ENCODE measurements at places on chromosomes 3 and 15.

- no peak for DNase-seq
These were observed 156.7 kb downstream of the ANO10 start for GRCh38 chr3:43465109-43465508.

DNA sequence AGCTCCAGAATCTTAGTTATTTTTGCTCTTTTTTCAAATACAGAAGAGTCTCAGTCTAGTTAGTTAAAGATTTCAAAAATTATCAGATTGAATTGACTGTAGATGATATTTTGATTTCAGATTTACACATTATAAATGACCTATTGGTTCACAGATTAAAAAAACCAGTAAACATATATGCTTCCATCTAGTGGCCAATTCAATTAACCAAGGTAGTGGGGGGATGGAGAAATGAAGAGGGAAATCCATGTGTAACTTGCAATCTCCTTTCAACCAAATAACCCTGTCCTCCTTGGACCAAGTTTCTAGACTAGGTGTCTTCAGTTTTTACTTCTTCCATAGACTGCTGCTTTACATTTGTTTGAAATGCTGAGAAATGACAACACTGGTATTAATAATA, 789.8 kb downstream of the ROBO1 start:
- no peak for DNase-seq

DNA sequence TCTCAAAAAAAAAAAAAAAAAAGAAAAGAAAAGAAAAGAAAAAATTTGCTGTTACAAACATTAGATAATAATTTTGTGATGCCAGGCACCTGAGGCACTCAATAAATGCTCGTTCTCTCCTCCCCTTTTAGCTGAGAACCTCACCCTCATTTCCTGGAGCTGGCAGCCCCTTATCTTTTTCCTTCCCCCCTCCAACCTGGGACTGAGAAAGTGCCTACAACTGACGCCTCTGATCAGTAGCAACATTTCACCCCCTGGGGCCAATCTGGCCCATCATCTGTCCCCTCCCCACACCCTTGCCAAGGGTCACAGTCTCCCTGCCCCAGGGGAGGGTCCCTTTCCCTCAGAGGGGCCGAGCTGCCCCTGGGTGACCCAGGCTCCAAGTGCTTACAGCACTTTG, 12.6 kb upstream of the RNU6-1 start:
- no peak for DNase-seq

DNA sequence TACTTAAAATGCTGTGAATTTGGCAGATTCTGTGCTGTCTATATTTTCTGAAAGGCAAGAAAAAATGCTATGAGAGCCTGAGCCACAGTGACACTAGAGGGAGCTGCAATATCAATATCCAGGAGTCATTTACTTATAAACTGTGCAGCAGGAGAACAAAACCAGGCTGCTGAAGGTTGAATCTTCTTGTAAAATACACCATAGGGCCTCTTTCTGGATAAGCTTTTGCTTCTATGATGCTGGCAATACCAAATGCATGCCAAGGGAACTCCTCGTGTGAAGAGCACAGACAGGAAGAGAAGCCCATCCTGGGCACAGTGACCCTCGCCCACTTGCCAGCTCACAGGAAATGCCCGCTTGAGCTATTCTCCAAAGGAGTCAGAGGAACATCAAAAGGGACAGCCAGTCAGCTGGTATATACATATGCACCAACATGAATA, 48.0 kb upstream of the TSPAN3 start:
- peak; percentile 37 for DNase-seq

- no peak for DNase-seq
These were observed 2.3 kb downstream of the SH3BP5 start for GRCh38 chr3:15330031-15330596.

GRCh38 chr3:145936971-145937370, 224.0 kb downstream of the PLOD2 start:
- DNase-seq: no peak

- DNase-seq: no peak
These were observed 35.0 kb downstream of the CTSH start for GRCh38 chr15:78909791-78910228.

DNA sequence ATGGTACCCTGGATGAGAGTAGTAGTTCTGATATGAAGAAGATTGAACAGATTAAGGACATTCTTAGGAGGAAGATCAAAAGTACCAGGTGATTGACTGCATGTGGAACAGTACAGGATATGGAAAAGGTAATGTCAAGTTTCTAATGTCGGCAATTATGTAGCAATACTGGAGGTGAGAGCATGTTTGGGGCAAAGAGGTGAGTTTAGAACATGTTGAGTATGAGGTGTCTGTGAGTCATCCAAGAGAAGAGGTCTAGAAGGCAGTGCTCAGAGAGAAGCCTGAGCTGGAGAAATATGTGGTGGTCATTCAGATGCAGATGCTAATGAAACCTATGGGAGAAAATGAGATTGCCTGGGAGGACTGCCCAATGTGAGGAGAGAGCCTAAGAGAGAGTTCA, 305.6 kb downstream of the ZBTB20 start:
- no peak for DNase-seq

DNA sequence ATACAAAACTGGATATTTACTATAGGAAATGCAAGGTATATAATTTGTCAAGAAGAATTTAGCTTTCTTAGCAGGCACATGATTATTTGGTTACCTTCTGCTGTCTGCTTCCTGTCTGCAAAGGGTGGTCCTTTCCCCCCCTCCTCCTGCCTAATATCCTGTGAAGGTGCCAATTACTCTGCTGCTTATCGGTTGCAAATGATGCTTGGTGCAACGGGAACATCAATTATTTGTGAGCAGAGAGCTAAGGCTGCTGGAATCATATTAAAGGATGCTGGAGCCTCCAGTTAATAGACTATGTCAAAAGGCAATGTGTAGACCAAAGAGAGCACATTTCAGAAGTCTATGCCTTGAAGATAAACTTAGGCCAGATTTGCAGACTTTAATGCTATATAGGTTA, 443.7 kb upstream of the ONECUT1 start:
- DNase-seq: no peak

DNA sequence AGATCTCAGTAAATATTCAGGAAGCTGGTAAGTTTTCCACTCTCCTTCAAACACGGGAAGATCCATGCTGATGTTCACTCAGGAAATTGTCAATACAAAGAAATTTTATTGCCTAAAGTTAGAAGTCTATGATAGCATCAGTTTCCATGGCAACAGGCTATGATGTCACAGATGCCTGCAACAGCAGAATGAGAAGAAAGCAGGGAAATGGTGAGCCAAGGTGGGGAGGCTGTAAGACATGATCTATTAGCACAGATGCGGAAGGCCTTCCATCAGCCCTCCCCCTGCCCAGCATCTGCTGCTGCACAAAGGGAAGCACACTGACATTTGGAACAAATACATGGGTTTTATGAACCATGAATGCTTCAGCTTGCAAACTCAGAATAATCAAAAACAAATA, 28.6 kb downstream of the EPHB1 start:
- DNase-seq: no peak

GRCh38 chr15:23069496-23070166, 30.3 kb upstream of the TUBGCP5 start:
- no peak for DNase-seq

- DNase-seq: no peak
These were observed 481.4 kb downstream of the NSUN3 start for GRCh38 chr3:94544131-94544789.

- DNase-seq: no peak
These were observed 14.9 kb downstream of the TGM5 start for GRCh38 chr15:43251871-43252250.

- no peak for DNase-seq
These were observed 13.8 kb downstream of the RAB43 start for GRCh38 chr3:129107793-129108192.

DNA sequence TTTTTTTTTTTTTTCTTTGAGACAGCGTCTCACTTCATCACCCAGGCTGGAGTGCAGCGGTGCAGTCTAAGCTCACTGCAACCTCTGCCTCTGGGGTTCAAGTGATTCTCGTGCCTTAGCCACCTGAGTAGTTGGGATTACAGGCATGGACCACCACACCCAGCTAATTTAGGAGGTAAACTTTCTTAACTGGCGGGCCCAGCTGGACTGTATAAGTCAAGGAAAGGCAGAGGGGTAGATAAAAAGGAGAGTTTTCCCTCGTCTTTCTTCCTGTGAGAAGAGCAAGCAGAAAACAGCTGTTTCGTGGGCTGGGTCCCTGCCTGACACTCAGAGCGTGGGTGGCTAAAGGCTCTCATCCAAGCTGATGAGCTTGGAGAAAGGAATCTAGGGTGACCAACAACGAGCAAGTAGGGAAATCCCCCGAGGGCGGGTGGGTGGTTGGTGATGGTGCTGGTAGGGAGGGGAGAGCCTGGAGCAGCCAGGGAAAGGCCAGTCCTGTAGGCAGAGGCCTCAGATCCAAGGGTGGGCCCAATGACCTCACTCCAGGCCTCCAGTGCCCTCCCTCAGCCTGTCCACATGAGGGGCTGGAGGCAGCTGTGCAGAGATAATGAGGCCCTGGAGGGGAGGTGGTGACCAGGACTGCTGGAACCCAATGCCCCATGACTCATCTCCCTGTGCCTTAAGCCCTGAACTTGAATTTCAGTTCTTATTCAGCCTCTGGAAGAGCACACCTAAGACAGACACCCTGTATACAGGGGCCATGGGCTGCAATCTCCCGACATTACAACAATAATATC, 43.1 kb upstream of the LIMD1 start:
- DNase-seq: no peak

DNA sequence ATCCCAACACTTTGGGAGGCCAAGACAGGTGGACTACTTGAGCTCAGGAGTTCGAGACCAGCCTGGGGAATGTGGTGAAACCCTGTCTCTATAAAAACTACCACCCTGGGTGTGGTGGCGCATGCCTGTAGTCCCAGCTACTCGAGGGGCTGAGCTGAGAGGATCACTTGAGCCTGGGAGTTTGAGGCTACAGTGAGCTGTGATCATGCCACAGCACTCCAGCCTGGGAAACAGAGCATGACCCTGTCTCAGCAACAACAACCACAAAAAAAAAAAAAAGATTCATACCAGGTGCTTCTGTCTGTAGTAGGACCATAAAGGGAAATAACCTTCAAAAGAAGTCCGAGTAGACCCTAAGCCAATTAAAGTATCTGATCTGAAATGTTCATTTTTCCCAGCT, 94.5 kb downstream of the SERPINI1 start:
- no peak for DNase-seq

- DNase-seq: no peak
These were observed 557.7 kb upstream of the SGO1 start for GRCh38 chr3:20743553-20744321.

DNA sequence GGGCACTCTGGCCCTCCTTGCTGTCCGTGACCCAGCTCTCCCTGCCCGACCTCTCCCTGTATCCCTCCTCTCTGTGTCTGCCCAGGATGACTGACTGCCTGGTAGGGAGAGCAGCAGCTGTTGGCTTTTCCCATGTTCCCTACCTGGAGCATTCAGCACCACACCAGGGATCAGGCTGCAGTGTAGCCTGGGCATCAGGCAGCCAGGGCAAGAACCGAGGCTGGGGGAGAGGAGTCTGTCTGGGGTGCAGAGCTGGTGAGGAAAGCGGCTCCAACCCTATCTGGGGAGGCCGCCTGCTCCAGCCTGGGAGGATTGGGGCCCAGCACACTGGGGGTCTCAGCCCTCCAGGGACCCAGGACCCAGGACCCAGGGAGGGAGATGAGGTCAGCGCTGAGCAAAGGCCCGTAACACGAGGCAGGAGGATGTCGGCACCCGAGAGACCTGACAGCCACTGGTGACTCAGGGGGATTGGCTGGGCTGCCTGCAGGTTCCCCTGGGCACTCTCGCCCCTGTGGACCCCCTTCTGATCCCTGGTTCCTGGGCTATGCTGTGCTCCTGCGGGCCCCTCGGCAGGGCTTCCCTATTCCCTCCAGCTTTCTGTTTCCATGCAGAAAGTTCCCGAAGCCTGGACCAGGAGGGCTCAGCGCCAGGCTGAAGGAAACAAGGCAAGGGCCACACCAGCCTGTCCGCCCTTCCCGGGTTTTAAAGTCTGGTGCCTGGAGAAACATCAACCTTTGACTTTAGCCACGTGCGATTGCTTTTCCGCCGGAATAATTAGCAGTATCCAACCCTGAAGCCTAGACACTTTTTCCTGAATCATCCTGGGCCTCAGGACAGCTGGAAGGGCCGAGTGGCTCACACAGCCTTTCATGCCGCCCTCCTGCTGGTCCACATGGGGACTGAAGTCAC, 128.2 kb upstream of the MEF2A start:
- DNase-seq: no peak

DNA sequence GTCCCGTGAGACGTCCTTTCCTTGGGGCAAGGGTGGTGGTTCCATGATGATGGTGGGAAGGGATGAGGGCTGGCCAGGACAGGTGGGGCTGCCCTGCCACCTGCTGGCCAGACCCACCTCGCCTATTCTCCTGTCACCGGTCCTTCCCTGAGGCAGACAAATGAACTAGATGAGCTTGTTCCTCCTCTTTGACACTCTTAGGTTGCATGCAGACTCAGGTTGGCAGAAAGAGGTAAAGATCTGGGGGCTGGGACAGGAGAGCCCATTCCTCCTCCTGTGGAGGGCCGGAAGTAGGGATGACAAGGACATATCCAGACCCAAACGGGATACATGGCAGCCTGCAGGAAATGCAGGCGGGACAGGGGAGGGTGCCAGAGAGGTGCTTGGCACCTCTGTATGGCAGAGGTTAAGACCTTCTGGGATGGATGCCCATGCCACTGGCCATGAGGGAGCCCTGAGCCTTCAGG, 38.6 kb downstream of the ACSBG1 start:
- DNase-seq: peak; percentile 66

DNA sequence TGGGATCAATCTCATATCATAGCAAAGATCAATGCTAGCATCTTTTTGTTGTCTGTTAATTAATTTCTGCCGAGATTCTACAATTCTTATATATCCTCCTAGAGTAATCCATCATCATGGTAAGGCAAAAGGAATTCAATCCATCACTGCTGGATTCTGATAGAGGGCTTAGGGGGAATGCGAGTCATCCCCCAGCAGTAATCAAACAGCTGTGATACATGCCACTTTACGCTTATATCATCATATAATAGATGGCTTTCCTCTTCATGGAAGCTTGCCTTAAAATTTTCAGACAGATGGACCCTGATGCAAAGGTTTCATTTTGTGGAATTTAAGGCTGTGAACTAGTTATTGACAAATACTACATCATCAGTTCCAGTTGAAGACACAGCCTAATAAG, 645.9 kb downstream of the CADM2 start:
- DNase-seq: no peak

GRCh38 chr3:11717768-11718636, 74.3 kb upstream of the VGLL4 start:
- DNase-seq: no peak

- DNase-seq: no peak
These were observed 108.1 kb upstream of the TPM1 start for GRCh38 chr15:62934236-62934971.

DNA sequence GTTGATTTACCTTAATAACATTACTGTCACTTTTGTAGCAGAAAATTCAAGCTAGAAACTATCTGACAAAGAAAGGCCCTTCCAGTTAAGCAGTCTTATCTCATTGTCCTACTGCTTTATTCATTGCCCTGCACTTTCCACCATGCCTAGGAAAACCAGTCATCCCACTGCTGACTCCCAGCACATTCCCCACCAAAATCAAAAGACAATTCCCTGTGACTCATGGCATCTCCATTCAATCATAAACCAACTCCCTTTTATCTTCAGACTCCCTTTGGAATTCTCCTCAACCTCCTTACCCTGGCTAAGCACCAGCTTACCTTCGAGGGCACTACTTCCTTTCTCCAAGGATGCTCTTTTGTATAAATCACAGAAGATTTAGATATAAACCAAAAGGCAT, 184.3 kb downstream of the PLCH1 start:
- no peak for DNase-seq
